ENCODE measurements at places on chromosomes 5 and 9.
A peak's percentile ranks its signal among the peaks of the same experiment; 100 is the strongest.

- DNase-seq = no peak
These were observed 5.2 kb downstream of the DOCK8 start for GRCh38 chr9:219670-220365.

DNA sequence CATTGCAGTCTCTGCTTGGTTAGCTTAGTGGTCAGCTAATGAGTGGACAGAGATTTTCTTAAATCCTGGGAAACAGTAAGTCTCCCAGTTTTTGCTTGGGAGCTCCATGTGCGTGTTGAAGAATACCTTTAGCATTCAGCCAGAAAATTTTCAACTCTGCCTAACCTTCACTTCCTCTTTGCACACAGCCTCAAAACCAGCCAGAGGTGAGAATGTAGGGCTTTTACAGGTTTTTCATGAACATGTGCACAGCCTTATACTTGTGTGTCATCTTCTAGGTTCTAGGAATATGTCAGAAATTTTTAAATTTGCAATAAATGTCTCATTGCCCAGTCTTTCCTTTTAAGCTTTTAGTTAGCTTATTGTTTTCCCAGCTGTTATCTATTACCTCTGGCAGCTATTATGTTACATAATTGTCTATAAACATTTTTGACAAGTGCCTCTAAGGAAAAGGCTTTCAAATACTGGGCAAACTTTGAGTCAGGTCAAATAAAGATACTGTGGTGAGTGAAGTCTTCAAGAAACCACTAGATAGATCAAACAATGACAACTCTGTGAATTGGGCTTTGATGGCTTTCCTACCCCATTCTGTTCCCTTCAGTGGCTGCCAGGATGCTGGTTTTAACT is 12.7 kb downstream of the ADGRV1 start:
- DNase-seq = no peak

DNA sequence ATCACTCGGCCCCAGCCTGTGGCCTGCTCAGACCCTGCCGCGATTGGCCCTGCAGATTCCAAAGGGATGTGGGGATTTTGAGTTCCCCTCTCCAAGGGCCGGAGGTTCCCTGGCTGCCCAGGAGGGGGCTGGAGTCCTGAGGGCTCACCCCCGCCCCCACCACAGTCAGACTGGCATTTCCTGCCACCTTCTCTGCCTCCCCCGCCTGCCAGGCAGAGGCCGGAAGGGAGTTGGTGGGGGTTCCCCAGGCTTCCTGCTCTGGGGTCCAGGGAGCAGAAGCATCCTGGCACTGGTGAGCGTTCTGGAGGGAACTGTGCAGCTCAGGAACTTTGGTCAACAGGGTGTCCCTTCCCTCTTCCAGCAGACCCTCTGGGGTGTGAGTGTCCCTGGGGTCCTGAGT is 70.6 kb downstream of the RXRA start:
- DNase-seq = no peak

DNA sequence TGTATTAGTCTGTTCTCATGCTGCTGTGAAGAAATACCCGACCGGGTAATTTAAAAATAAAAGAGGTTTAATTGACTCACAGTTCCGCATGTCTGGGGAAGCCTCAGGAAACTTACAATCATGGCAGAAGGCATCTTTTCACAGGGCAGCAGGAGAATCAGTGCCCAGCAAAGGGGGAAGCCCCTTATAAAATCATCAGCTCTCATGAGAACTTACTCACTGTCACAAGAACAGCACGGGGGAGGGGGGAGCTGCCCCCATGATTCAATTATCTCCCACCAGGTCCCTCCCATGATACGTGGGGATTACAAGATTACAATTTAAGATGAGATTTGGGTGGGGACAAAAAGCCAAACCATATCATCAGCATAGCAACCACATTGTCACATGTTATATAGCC is 102.5 kb downstream of the GPBP1 start:
- no peak for DNase-seq

- DNase-seq = no peak
These were observed 82.9 kb downstream of the UGCG start for GRCh38 chr9:111979561-111979960.

DNA sequence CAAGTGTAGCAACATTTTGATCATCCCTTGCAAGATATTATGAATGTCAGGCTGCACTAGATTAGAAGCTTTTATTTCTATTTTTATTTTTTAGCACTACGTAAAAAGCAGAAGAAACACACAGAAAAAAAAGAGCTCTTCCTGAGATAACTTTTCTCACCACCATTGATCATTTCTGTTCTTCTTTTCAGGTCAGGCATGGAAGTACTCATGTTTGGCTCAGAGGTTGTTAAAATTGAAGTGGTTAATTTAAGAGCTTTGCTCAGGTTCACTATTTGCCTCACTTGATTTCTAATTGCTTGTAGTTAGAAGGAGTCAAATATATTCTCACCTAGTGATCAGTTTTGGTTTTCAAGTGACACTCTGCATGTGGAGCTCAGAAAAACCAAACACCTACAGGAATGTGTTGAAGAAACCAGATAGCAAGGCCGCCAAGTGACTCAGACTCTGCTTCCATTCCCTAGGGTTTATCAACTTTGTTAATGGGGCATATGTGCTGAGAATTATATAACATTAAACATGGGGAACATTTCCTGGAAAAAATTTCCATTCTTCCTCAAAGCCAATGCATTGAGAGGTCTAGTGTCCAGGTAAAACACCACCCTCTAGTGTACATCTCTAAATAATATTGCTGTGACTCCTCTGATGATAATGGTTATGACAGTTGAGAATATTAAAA is 679.8 kb downstream of the CETN3 start:
- DNase-seq = no peak

GRCh38 chr5:149237662-149238061 is 34.0 kb upstream of the AFAP1L1 start:
- peak; percentile 68 for DNase-seq

- peak; percentile 75 for DNase-seq
These were observed 141.8 kb downstream of the PRKACG start for GRCh38 chr9:68872026-68872501.

GRCh38 chr9:105114964-105115728 is 129.3 kb upstream of the SLC44A1 start:
- DNase-seq = no peak

GRCh38 chr5:169122951-169123350 is 178.0 kb downstream of the SLIT3 start:
- DNase-seq = no peak

GRCh38 chr9:127161081-127161624 is 38.7 kb upstream of the ANGPTL2 start:
- DNase-seq = no peak

- DNase-seq = no peak
These were observed 187.2 kb downstream of the GNAQ start for GRCh38 chr9:77844415-77844814.

- DNase-seq = peak; percentile 89
These were observed 22.8 kb downstream of the FPGS start for GRCh38 chr9:127825319-127826051.

DNA sequence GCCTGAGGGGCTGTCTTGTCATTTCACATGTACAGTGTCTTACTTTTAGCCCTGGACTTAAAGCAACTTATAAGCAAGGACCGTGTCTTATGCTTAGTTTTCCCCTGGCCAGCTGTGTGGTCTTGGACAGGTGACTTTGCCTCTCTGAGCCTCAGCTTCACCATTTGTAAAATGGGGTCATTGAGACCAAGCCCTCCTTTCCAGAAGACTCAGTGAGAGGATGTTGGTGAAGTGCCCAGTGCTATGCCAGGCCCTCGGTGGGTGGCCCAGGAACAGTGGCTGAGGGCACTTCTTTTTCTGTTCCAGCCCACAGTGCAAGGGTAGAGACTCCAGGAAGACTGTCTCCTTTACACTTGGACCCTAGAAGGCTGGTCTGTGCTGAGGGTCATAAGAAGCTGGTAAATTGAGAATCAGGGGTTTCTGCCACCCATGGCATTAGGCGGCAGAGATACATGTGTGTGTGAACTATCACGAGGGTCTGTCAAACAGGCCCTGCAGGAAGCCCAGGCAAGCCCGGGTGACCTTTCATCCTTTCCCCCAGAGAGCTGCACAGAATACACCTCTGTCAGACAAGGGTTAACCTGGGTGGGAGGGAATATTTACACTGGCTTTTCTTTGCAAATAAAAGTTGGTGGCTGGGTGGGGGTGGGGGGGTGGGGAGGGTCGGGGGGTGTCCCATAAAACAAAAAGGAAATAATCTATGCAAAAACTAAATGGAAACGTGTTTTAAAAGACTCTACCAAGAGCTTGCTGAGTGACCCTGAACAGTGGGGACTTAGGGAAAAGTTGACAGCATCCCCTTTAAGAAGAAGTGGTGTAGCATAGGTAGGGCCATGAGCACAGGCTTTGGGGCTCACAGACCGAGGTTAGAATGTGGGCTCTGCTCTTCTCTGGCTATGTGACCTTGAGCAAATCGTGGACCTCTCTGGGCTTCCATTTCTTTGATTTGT is 20.4 kb upstream of the KIF12 start:
- DNase-seq = no peak

- DNase-seq = no peak
These were observed 45.4 kb downstream of the ZNF608 start for GRCh38 chr5:124701016-124701415.

GRCh38 chr9:110623462-110624025 is 44.0 kb upstream of the SVEP1 start:
- DNase-seq = peak; percentile 57

- no peak for DNase-seq
These were observed 14.7 kb downstream of the MTAP start for GRCh38 chr9:21817176-21817575.

- DNase-seq = no peak
These were observed 37.1 kb upstream of the GDNF start for GRCh38 chr5:37876943-37877342.

DNA sequence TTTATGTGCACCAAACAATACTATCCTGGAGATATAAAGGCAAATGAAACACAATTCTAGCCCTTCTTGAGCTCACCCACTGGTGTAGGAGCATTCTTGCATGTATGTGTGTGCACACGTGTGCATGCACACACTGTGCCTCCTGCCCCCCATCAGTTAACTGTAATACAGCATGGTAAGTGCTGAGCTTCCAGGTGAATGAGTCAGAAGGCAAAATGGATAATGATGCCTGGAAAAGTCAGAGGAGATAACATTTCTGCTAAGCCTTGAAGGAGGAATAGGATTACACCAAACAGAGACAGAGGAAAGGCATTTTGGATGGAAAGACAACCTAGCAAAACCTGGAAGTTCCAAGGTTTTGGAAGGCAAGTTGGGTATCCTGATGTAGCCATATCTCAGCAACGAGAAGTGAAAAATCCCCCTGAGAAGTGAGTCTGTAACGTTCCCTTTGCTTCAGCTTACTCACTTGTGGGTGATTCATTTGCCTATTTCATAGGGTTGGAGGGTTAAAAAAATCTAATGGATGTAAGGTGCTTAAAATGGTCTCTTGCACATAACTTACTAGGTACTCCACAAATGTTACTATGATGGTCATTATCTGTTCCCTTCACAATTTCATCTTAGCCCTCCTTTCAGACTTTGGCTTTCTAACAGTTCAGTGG is 101.4 kb upstream of the STC2 start:
- DNase-seq = no peak

DNA sequence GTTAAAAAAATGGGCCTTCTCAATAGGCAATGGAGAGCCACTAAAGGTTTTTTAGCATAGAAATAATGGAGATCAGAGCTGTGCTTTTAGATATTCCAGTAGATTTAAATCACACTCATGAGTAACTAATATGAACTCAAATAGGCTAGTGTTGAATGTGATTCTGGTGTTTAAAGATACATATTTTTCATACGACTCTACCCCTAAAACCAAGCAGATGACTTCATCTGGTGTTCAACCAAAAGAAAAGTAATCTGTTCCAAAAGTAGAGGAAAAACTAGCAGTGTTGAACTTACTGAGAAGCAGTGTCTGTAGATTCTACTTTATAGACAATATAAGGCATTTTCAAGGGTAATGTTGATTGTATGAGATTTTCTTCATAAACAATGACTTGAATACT is 138.1 kb downstream of the TSSK1B start:
- no peak for DNase-seq

GRCh38 chr9:121454972-121455371 is 44.7 kb downstream of the GGTA1 start:
- DNase-seq = no peak

- DNase-seq = no peak
These were observed 125.3 kb downstream of the ST8SIA4 start for GRCh38 chr5:100777680-100778300.

DNA sequence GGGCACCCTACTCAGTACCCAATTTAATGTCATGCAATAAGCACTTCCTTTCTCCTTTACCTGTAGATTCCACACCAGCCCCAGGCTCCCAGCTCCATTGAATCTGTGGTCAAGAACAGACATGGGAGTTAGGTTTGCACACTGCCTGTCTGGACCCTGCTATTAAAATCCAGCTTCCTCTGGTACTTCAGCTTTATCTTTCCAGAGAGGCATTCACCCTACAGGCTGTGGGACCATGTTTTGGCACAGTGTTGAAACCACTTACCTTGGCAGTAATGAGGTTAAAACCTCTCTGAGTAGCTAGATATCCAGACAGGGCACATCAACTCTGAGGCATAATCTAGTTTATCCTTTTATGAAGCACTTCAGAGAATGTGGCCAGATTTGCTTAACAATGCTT is 191.5 kb upstream of the PCSK5 start:
- no peak for DNase-seq

DNA sequence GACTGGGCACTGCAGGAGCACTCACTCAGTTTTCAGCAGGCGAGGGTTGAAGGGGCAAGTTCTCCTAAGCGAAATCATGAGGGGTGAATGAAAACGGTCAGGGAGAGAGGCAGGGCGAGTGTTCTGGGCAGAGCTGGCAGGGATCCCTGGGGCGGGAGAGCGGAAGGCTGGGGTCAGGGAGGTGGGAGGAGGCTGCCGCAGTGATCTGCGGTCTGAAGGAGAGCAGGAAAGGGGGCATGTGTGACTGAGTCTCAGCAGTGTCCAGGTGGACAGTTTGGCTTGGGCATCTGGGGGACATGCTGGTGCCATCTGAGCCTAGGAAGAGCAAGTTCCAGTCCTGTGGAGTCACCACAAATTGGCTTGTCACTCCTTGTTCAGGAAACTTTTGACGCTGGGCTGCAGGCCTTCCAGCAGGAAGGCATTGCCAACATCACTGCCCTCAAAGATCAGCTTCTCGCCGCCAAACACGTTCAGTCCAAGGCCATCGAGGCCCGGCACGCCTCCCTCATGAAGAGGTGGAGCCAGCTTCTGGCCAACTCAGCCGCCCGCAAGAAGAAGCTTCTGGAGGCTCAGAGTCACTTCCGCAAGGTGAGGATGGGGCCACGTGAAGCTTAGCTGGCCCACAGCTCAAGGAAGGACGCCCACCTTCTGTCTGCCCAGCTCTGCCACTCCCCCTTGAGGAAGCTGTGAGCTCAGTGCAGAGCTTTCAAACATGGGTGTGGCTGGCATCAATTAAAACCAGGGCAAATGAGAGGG is 31.1 kb downstream of the DYNC2I2 start:
- DNase-seq = no peak

GRCh38 chr5:143771189-143771588 is 40.8 kb upstream of the HMHB1 start:
- DNase-seq = no peak

DNA sequence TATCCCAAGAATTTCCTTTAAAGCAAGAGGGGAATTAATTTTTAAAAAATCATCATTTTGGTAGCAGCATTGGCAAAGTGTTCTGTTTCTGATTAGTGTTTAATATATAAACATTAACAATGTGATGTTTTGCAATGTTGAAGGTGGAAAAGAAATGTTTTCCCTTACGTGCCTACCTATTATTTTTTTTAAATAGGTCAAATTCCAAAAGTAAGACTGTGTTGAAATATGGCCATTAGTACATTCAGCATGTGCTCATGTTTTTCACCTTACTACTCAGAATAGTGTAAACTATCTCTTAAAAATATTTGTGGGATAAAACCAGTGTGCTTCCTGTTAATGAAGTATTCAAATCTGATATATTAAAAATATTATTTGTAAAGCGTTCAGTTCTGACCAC is 3.3 kb downstream of the DOCK8 start:
- DNase-seq = no peak

All from iPS-NIHi11 (cell line).